SJCRH30 (cell line): ENCODE measurements at places on chromosomes 1 and 21. TPM values are rescaled to one million over a fixed set of nuclear protein-coding genes. Genes with fewer than 3 reads are reported as not detected.

Gene RXRG
- total RNA-seq, result 10.9 and 13.4 TPM in 2 replicates

GRCh38 chr1:901108-901859, 22.4 kb upstream of the SAMD11 start:
- DNase-seq, result no peak

Gene ESRRG
- 0.66 and 1.0 TPM in 2 replicates for total RNA-seq

Gene S100A5
- total RNA-seq, result not detected in 2 replicates

Gene PRKACB
- total RNA-seq, result 29.1 and 31.0 TPM in 2 replicates

DNA sequence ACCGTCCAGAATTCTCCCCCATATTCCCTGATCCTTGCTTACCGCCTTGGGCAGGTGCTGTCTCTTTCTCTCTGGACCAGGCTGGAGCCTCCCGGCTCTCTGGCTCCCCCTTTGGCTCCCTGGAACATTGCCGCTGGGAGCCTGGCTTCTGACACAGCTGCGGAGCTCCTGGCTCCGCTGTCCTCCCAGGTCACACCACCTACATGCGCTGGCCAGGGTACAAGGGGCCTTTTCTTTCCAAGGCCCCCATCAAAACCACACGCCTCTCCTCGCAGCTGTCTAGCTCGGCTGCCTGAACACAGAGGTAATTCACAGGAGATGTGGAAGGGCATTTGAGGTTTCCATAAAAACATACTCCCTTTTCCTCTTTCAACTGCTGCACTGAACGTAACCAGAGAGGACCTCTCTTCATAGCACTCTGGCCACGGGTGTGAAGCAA, 7.5 kb upstream of the ZNF648 start:
- peak; percentile 87 for DNase-seq

Gene RGS16
- 96.7 and 101 TPM in 2 replicates for total RNA-seq

Gene CYP4X1
- not detected in 2 replicates for total RNA-seq

GRCh38 chr1:201269900-201270410, 13.4 kb upstream of the PKP1 start:
- no peak for DNase-seq

GRCh38 chr1:230938924-230939368, 39.7 kb downstream of the TTC13 start:
- no peak for DNase-seq

DNA sequence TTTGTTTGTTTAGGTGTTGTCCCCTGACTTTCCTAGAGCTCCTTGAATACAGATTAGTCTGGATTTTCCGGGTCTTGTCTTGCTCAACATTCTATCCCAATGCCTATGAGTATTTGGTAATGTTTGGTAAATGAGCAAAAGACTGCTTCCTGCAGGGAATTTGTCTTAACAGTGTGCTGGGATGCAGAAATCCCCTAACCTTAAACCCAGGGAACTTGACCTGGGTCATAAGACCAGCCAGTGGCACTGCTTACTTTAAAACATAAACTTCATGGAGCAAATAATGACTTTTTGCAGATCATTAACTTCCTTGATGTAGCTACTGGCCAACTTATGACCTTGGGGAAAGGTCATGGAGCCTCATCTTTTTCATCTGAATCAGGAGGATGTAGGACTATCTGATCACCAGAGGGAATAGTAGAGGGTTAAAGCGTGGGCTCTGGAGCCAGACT, 27.2 kb downstream of the TCEANC2 start:
- DNase-seq, result no peak

- DNase-seq, result no peak
These were observed 1.4 kb downstream of the MEGF6 start for GRCh38 chr1:3609769-3610526.

GRCh38 chr21:32393677-32394001, 827 bp upstream of the URB1 start:
- DNase-seq, result no peak
